ENCODE measurements at places on chromosomes 4 and X. TPM values are rescaled to one million over a fixed set of nuclear protein-coding genes. Genes with fewer than 3 reads are reported as not detected.

GRCh38 chr4:6362896-6363295 is 93.2 kb downstream of the WFS1 start:
- no peak overlapping the region for H3K4me3 ChIP-seq
- peaks cover 24% of the 10 kb centered on the region for H3K27me3 ChIP-seq
- no peak for DNase-seq
- no peaks in the 10 kb centered on the region for H3K4me1 ChIP-seq

Gene KLHL5
- 9.2 TPM for total RNA-seq

DNA sequence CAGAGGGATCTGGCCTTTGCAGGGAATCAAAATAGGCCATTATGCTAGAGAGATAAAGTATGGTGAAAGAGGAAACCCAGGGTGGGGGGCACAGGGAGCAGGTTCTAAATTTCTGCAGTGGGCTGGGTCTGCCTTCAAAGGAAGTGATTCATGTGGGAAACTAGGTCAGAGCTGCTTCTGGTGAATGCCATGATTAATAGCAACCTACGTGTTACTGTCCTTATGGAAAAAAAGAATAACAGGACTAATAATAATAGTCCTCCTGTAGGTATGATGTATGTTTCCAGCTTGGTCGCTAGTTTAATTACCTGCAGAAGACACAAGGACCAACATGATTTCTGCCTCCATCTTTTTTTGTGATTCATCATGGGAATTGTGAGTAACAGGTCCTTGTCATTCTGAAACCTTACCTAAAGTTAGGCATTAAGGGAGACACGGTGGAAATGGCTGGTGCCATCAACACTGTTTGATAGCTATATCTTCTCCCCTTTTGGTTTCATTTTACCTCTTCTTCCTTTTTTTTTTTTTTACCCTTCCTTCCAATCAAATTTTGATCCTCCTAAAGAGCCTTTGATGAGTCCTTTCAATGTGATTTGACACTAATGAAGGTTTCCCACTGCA is 180.4 kb downstream of the CPEB2 start:
- no peaks in the 10 kb centered on the region for H3K27me3 ChIP-seq
- H3K27ac ChIP-seq, result no peak overlapping the region

Gene PCDH7
- 163 TPM for total RNA-seq

- no peak overlapping the region for H3K4me3 ChIP-seq
- H3K36me3 ChIP-seq, result peaks cover 22% of the 10 kb centered on the region
- H3K4me1 ChIP-seq, result no peaks in the 10 kb centered on the region
Observed at GRCh38 chr4:5757954-5758353, 47.0 kb downstream of the EVC start.

Gene ZNF157
- not detected for total RNA-seq

GRCh38 chr4:174593701-174594100 is 71.4 kb upstream of the HPGD start:
- no peaks in the 10 kb centered on the region for H3K36me3 ChIP-seq
- no peaks in the 10 kb centered on the region for H3K27me3 ChIP-seq
- DNase-seq, result no peak
- H3K27ac ChIP-seq, result no peak overlapping the region
- peaks cover 28% of the 10 kb centered on the region for H3K4me1 ChIP-seq

DNA sequence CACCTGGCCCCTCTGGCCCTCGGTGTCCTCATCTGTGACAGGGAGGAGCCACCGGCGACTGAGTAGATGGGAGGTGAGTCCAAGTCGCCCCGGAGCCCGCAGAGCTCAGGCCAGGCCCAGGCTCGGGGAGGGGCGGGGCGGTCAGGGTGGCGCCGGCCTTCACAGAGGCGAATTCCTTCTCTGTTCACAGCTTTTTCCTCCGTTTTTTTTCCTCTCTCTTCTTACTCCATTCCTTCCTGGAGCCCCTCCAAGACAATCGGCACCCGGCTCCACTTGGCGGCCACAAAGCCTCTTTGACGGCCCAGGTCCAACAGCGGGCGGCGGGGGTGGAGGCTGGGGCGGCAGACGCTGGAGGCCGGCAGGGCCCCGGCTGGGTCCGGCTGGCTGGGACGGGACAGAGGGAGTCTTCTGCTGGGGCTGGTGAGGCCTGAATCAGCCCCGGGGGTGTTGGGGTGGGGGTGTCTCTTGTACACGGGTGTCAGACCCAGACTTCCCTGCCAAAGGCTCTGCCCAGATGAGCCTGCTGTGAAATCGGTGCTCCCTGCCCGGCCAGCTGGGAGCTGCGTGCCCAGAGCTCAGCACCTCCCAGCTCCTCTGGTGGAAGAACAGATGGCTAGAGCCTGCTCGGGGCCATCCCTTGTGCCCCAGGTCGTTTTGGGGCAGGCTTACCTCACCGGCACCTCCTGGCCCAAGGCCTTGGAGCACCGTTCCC is 22.6 kb downstream of the FGFRL1 start:
- peak; percentile 81 for DNase-seq
- H3K4me1 ChIP-seq, result no peaks in the 10 kb centered on the region
- H3K4me3 ChIP-seq, result peak overlapping the region; percentile 9
- H3K27me3 ChIP-seq, result peaks cover 5% of the 10 kb centered on the region

DNA sequence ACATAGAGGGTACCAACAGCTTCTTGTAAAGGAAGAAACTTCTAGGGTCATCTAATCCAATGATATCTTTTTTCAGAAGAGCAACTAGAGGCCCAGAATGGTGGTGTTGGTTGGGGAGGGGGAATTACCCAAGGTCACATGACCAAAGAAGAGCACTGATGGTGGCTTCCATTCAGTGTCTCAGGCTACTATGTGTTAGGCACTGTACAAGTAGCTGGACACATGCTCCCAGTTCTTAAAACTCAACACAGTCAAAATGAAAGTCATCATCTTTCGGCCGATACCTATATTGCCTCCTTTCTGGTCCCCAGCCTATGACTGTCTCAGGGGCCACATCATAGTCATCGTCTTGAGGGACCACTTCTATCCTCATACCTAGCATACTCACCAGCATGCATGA is 88.1 kb downstream of the ARHGAP6 start:
- no peaks in the 10 kb centered on the region for H3K4me1 ChIP-seq
- no peak for DNase-seq
- H3K36me3 ChIP-seq, result no peaks in the 10 kb centered on the region
- H3K27me3 ChIP-seq, result no peaks in the 10 kb centered on the region

DNA sequence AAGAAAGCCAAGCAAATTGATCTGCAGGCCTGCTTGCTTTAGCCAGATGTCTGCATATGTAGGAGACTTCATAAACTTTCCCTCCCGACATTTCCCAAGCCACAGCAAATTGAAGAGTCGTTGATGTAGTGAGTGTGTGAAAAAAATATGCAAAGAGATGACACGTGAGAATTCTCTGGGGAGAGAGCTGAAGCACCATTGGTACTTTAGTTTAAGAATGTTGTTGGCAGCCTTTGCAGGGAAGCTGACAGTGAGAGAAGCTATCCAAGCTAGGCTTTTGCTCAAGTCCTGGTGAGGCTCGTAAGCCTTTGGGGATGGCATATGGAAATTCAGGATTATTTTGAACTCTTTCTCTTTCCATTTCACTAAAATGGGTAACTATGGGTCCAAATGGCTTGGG is 87.5 kb downstream of the GLRA2 start:
- no peaks in the 10 kb centered on the region for H3K36me3 ChIP-seq
- no peaks in the 10 kb centered on the region for H3K27me3 ChIP-seq
- no peak for DNase-seq
- H3K4me3 ChIP-seq, result no peak overlapping the region
